ENCODE measurements at places on chromosomes 4 and X. TPM values are rescaled to one million over a fixed set of nuclear protein-coding genes. Genes with fewer than 3 reads are reported as not detected.

Gene RAB39B
- total RNA-seq, result 6.0 TPM

Gene PNMA6F
- total RNA-seq, result not detected

Gene XK
- 0.63 TPM for total RNA-seq

DNA sequence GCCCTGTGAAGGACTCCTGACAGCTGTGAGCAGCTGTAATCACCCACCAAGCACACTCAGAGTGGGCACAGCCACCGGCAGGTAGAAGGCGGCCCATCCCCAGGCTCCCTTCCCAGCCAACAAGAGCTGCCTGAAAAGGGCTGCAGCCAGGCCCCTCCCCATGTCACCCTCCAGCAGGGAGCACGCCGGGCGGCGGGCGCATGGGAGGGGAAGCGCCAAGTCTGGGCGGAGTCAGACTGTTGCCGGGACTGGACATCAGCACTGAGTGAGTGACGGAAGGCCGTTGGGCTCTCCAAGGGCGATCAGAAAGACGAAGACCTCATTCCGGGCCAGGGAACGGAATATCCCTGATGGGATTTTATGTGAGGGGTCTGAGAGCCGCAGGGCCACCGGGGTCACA, 82.1 kb downstream of the PPP2R2C start:
- DNase-seq, result no peak

- no peak for DNase-seq
These were observed 67.0 kb downstream of the USP9X start for GRCh38 chrX:41152221-41152620.

DNA sequence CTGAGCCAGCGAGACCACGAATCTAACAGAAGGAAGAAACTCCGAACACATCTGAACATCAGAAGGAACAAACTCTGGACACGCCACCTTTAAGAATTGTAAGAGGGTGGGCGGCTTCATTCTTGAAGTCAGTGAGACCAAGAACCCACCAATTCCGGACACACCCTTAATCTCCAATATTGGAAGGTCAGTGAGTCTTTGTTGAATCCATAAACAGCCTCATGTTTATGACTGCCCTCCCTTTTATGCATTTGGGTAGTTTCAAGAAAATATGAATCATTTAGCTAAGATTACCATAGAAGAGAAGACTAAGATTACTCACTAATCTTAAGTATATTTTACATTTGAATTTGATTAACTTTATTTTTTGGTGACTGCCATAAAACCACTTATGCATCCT, 48.5 kb downstream of the VCX2 start:
- no peak for DNase-seq

DNA sequence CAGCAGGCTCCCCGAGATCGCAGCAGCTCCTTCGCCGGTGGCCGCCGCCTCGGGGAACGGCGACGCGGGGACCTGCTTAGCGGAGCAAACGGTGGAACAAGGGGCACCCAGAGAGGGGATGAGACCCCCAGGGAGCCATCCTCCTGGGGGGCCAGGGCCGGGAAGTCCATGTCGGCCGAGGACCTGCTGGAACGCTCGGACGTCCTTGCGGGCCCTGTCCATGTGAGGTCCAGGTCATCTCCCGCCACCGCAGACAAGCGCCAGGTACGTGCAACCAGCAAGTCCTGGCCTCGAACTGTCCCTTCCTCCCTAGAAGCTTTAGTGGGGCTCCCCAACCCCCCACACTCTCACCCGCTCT, 156.3 kb downstream of the SOWAHB start:
- DNase-seq, result no peak

DNA sequence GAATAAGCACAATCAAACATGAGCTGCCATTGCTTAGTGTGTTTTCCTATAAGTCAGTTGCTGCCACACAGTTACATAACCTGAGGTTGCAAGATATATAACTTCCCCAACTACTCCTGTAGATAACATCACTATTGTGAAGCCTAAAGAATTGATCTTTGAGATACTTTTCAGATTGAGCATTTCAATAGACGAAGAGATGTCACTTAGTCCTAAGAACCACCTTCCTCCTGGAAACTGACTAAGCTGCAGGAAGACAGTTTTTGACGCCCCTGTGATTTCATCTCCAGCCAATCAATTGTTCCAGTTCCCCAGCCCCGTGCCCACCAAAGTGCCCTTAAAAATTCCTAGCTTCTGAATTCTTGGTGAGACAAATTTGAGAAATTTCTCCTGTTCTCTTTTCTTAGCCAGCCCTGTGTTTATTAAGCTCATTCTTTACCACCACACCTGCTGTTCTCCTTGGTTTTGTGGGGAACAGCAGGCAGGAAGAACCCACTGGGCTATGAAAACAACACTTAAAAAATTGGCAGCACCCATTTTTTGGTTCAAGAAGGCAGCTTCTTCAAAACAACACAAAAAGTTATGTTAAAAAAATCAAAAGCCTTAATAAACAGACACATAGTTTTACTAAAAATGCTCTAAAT, 317.1 kb upstream of the PABPC4L start:
- DNase-seq, result no peak

GRCh38 chr4:20288846-20289512, 37.3 kb downstream of the SLIT2 start:
- DNase-seq, result no peak

DNA sequence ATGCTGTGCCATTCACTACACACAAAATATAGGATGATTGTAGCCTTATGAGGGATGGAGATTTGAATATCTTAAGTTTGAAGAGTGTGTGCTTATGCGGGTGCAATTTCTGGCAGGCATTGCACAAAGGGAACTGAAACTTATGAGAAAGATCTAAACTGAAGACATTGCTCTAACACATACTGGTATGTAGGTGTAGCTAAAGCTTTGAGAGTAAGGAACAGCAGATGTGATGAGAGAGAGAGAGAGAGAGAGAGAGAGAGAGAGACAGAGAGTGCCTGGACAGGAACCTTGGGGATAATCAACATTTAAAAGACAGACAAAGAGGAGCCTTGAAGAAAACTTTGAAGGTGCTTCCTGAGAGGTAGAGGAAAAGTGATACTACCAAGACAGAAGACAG, 379.7 kb downstream of the SPRY1 start:
- DNase-seq, result no peak

DNA sequence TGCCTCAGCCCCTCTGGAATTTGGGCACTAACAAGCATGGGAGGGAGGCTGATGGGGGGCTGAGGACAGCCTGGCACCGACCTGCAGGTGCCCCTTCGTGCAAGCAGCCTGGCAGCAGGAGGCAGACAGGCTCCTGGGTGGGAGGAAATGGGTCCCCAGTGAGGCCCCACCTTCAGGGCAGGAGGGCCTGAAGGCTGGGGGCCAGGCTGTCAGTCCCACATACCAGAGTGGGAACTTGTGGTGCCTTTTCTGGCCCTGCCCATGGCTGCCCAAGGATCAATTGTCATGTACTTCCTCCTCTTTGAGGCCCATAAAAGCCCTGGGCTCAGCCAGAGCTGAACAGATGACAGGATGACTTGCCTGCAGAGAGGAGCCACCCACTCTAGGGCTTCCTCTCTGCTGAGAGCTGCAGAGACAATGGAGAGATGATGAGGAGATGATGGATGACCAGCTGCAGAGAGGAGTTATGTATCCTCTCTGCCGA, 141.0 kb downstream of the PDHA2 start:
- DNase-seq, result no peak

All from MCF 10A (cell line).